Coronary artery (tissue), 2 donors: ENCODE measurements at places on chromosomes 3 and 15.

DNA sequence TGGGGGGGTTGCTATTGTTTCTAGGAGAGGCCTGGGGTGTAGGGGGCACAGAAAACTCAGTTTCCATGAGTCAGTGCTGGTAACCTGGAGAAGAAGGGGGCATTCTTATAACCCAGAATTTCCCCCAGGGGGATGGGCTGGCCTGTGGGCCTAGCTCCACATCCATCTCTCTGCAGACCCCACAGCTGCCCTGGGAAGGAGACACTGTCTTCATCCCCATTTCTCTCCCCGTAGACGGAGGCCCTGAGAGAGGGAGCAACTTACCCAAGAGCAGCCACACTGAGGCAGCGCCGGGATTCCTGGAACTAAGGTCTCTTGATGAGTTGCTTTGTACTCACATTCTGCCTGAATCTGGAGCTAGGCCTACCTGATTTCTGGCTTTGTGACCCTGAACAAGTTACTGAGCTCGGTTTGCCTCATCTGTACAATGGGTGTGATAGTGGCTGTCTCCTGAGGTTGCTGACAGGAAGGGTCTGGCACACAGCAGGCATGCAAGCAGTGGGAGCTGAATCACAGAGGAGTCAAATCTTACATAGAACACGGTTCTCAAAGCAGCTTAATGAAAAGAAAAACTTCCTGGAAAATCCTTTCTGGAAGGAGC is 55.0 kb upstream of the LCTL start:
- DNase-seq = no peak

GRCh38 chr3:132549890-132550578 is 47.0 kb upstream of the ACKR4 start:
- DNase-seq = no peak

DNA sequence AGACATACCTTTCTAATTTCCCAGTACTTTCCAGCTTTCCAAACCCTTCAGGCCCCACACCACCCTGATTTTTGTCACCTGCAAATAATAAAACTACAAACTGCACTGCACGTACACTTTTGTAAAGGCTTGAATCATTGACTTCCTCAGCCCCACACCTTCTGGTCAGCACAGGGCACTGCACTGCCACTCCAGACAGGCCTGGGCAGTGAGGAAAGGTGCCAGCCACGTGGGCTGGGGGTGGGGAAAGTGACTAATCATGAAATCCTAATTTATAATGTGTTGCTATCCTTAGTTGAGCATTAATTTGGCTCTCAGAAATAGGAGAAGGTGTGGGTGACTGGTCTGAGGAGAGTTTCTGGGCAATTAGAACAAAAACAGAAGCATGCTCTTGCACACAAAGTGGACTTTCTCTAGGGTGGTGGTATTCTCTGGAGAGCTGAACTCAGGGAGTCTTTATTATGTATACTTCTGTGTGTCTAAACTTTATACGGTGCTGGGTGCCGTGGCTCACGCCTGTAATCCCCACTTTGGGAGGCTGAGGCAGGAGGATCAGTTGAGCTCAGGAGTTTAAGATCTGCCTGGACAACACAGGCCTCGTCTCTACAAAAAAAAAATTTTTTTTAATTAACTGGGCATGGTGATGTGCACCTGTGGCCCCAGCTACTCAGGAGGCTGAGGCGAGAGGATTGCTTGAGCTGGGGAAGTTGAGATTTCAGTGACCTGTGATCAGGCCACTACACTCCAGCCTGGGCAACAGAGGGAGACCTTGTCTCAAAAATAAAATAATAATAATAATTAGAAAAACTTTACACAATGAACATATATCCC is 58.2 kb upstream of the FLNB start:
- no peak for DNase-seq

- no peak for DNase-seq
Observed at GRCh38 chr3:50986726-50987125, 312.0 kb downstream of the DOCK3 start.

DNA sequence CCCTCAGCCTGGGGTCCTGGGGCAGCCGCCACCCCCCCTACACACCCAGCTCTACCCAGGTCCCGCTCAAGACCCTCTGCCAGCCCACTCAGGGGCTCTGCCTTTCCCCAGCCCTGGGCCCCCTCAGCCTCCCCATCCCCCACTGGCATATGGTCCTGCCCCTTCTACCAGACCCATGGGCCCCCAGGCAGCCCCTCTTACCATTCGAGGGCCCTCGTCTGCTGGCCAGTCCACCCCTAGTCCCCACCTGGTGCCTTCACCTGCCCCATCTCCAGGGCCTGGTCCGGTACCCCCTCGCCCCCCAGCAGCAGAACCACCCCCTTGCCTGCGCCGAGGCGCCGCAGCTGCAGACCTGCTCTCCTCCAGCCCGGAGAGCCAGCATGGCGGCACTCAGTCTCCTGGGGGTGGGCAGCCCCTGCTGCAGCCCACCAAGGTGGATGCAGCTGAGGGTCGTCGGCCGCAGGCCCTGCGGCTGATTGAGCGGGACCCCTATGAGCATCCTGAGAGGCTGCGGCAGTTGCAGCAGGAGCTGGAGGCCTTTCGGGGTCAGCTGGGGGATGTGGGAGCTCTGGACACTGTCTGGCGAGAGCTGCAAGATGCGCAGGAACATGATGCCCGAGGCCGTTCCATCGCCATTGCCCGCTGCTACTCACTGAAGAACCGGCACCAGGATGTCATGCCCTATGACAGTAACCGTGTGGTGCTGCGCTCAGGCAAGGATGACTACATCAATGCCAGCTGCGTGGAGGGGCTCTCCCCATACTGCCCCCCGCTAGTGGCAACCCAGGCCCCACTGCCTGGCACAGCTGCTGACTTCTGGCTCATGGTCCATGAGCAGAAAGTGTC is 30.2 kb downstream of the PTPN23 start:
- no peak for DNase-seq
